ENCODE measurements at places on chromosomes 2 and 18. TPM values are rescaled to one million over a fixed set of nuclear protein-coding genes. Genes with fewer than 3 reads are reported as not detected.

APCDD1 gene
- 18.2 TPM for polyA plus RNA-seq

DNA sequence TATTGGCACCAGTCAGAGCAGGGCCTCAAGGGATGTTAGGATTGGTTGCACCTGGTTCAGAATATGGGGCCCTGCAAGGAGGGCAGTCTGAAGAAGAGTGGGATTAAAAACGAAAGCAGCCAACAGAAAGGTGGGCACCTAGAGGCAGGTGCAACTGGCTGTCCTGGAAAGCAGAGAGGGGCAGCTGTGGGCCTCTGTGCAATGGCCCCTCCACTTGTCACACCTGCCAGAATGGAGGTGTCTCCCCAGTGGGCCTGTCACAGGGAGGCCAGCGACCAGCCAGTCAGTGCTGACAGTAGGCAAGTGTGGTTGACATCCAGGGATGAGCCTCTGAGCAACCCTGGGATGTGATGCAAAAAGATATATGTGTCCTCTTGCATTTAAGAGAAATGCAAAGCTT is 37.7 kb downstream of the INPP4A start:
- no peak for DNase-seq

DNA sequence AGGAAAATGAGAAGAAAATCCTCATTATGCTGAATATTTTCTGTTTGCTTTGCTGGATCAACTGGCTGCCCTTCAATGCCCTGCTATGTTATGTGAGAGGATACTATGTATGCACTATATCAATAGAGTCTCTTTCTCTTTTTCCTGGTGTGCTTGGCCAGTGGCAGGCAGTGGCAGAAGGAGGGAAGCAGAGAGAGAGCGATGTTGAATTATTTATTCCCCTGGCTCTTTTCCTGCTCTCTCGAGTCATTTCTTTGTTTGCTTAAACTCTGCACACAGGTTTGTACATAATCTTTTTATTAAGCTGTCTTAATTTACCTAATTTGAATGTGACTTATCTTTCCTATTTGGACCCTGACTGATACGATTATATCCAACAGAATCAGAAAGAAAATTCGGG is 1727.3 kb downstream of the SUCLG1 start:
- DNase-seq, result no peak

DNA sequence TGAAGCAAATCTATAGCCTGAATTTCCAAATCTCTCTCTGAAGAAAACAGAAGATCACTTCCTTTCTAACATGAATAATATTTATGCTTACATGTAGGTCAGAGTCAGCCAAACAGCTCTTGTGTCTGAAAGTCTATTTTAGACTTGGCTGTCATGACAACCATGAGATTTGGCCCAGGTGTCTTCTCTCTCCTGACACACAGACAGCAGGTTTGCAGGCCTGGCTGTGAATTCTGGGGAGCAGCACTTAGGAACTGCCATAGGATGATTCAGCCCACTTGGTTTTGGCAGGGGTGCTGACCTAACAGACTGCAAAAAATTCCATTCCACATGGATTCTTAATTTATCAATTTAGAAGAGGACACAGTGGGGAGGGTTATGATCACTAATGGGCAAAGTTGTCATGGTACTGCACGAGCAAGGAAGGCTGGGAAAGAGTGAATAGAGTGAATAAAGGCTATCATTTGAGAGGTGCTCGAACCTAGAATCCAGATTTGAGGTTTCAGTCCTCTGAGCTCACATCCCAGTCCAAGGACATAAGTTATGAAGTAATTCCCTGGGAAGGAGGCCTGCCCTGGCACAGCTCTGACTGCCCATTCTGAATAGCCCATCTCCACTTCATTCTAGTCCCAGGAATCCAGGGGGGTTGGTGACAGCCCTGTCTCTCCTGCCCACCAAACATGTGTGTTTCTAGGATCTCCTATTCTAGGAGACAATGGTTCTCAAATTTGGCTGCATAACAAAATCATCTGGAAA is 453.9 kb upstream of the TRIB2 start:
- DNase-seq, result no peak

- DNase-seq, result no peak
Observed at GRCh38 chr2:210913461-210913860, 357.1 kb downstream of the CPS1 start.

FAM124B gene
- polyA plus RNA-seq, result 0.61 TPM

- no peak for DNase-seq
Observed at GRCh38 chr18:10226971-10227370, 227.5 kb upstream of the APCDD1 start.

PDCD1 gene
- 7.4 TPM for polyA plus RNA-seq

DNA sequence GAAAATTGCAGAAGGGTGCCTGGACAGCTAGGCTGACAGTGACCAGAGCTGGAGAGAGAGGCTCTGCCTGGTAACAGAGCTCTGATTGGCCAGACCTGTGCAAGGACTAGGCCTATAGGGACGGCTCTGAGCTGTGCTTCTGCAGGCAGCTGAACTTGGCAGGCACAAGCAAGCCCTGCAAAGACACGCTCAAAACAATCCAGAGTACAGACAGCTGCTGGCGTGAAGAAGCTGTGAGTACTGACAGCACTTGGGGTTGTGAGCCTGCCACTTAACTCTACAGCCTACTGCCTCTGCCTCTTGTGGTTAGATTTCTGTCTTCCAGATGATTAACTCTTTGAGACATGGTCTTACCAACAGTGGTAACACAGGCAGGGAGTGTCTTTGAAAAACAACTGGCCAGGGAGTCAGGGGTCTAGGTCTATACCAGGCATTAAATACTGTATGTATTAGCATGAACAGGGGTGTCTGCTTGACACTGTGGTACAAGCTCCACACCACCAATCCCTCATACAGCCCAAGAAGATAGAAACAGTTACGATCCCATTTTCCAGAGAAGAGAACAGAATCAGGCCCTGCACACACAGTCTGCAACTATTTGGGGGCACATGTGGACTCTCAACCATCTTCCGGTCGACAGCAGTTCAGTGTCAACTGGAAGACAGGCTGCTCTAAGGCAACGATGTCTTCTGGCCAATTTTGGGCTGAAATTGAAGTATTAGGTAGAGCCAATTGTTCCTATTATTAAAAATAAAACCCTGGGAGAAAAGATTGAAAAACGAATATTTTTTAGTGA is 568.4 kb downstream of the TNS1 start:
- DNase-seq, result peak; percentile 90

FBXO15 gene
- 0.43 TPM for polyA plus RNA-seq

DSG2 gene
- polyA plus RNA-seq, result 24.8 TPM

DNA sequence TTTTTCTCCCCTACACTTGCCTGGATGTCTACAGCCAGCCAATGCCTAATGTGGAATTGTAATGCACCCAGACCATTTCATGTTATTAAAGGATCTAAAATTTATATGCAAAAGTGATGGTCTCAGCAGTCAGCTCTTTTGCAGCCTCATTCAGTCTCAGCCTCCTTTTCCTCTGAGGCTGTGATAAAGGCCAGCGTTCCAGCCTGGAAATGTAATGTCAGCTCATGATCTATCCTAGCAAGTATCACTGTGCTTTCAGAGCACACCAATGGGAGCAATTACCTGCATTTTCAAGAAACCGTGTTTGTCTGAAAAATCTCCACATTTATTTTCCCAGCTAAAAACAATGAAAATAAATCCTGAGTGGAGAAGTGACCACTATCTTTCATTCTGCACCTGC is 274.6 kb downstream of the CDH20 start:
- DNase-seq, result no peak

DNA sequence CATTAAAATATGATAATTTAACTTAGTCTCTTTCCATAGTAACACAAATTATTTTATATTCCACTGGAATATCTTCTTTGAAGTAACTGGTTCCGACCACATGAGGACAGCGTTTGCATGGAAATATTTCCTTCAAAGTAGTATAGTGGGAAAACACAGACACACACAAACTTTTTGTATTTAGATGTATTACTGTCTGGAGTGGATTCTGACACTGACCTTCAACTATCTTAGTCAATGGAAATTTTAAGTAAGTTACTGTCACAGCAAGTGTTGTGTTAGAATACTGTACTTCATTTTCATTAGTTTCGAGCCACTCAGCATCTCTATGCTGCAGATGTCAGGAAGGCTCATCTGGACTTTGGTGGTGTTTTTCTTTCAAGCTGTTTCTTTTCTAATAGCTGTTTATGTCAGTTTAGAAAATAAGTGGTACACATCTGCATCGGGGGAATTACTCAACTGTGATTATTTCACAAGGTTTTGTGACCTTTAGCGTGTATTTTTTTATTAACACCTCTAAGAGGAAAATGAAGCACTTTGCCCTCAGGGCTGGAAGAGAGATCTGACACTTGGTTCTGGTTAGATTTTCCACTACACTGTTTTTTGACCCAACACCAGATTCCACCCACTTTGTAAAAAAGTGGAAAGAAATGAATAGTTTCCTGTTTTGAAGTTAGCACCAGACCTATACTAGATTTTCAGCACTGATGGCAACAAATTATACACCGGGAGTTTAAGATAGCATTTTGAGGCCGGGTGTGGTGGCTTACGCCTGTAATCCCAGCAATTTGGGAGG is 18.9 kb upstream of the THOC1 start:
- no peak for DNase-seq

CNDP1 gene
- polyA plus RNA-seq, result 0.05 TPM

SNRNP200 gene
- 41.1 TPM for polyA plus RNA-seq

DNA sequence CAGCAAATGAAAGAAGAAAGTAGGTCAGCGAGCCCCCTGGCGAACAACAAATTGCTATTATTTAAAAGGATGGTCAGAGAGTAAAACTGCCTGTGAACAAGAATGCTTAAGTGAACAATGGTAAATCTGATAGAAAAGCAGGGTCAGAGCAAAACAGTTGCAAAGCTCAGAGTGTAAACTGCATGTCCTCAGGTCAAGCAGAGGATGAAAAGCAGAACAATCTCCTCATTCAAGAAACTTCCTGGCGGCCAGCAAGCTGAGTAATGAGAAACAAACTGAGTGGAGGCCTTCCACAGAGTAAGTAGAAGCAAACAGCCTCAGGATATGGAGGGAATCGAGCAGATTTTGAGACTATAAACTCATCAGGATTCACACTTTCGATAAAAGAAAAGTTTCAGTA is 117.9 kb downstream of the PPP1R1C start:
- DNase-seq, result no peak

DUSP19 gene
- 6.7 TPM for polyA plus RNA-seq

DNA sequence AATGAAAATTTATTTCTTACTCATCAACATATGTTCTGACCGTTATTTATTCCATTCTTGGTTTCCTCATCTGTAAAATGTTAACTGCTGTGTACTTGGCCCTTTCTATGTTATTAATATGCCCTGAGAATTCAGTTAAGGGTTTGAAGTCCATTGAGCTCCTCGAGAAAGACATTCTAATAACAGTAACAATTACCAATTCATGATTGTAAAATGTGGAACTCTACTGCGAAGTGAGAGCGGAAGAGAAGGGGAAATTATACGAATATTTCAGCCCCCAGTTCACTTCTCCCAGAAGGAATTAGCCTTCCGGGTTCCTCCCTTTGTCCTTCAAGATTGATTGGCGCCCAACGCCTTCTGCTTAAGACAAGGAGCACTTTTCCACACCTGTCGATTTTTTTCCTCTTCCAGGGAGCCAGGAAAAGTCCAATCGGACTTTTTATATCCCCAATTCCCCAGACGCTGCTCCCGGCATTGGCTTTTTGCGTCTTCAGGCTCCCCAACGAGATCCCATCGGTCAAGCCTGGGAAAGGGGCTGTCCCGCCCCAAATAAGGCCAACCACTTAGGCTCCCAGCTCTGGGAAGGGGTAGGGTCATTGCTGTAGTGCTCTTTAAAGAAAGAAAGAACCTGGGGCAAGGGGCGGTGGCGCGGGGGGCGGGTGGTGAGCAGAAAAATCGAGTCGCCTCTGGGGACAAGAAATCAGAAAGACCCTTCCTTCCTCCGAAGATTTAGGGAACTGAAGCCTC is 1.6 kb downstream of the DSC2 start:
- peak; percentile 68 for DNase-seq

DNA sequence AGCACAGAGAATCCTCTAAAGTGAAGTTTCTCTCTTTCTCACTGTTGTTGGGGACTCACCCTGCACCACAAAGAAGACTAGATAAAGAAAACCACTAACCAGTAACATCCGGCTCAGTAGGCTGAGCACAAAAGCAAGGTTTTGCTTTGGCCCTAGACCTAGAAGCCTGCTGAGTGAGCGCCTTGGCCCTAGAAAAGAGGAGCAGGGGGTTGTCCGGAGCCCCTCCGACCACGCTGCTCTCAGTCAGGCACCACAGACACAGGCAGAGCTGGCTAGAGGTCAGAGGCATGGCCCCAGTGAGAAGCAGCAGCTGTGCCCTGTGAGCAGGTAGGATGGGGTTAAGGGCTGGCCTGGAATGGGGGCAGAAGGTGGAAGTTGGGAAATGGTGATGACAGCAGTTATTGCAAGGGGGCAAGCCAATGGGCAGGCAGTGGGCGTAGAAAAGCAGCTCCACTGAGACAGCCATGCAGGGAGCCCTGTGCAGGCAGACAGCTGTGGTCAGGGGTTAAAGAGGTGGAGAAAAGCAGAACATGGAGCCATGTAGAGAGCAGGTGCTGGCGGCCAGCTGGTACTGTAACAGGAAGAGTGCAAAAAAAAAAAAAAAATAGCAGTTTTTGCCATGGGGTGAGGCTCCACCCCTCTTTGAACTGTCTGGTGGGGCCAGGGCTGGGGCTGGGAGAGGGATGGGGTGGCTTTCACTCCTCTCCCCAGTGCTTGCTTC is 36.9 kb upstream of the SLC14A1 start:
- DNase-seq, result no peak

TRIM43 gene
- polyA plus RNA-seq, result not detected

DNA sequence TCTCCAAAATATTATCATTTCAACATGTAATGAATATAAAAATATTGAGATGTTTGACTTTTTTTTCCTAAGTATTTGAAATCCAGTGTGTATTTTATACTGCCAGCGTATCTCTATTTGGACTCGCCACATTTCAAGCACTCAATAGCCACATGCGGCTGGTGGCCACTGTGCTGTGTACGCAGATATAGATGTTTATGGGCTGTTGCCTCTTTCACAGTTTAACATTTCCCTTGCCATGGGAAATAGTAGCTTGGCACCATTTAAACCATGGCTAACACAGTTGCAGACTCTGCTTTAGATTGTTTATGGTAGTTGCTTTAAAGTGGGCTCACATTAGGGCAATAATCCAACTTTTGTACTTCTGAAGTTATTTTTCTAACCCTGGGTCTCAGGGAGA is 136.6 kb upstream of the ITGB6 start:
- DNase-seq, result no peak

GRCh38 chr2:231542136-231542535 is 11.9 kb upstream of the NMUR1 start:
- no peak for DNase-seq

GALNT5 gene
- polyA plus RNA-seq, result 0.34 TPM

DNA sequence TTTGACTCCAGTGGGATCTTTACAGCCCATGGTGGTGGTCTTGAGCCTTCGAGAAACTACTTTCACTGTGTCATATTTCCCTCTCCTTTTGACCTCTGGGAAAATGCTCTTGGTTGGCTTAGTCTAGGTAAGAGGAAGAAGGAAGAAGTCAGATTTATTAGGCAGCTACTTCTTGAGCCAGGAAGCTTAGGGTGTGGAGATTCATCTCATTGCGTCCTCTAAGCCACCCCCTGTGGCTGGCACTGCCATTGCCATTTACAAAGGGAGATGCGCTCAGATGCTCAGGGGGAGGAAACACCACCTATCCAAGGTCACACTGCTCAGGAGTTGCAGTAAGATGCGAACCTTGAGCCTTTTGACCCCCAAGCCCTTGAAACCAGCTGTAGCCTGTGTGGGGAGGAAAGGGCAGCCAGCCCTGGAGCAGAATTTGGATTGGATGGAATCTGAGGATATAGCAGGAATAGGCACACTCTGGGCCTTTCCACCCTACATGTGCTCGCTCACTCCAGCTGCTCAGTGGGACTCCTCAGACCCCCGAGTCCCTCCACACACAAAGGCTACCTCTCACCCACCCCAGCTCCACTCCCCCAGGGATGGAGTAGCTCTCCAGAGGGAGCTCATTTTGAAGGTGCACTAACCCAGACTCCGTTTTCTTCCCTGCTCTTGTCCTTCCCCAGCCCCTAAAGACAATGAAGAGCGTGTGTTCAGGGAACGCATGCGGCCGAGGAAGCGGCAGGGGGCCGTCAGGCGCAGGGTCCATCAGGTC is 321.3 kb upstream of the EPAS1 start:
- DNase-seq, result no peak
